ENCODE measurements at places on chromosomes 1 and 21.

DNA sequence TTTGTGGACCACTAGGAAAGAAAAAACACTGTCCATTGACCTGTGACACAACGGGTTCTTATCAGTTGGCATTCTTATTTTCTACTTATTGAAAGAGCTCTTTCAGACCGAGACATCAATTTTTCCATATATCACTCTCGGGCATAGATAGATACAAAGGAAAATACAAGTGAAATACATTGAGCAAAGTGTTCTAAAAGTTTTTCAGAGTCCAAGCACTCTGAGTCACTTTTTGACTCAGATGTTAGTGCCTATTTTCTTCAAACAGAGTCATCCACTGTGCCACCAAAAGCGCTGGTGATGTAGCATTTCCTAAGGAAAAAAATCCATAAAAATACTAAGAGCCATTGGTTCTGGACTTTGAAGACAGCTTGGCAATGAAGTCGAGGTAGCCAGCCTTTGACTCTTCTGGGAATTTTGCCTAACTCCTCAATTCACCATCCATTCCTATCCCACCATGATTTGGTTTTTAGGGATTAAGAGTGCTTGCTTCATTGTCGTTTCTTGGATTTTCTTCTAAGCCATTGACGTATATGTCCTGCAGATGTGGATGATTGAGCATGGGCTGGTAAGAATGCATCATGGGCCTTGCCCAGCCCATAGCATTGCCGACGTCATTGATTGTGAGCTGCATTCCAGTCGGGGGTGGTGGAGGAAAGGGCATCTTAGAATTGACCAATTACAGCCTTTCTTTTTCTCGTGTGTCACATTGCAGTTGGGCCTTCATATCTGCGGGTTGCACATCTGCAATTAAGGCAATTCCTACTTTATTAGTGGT, 10.6 kb downstream of the GALNT2 start:
- H3K27me3 ChIP-seq: no peaks in the 10 kb centered on the region
- H3K4me1 ChIP-seq: peaks cover 46% of the 10 kb centered on the region
- peak overlapping the region; percentile 70 for H3K27ac ChIP-seq
- peak; percentile 68 for DNase-seq

GRCh38 chr1:221709854-221710253, 32.0 kb downstream of the DUSP10 start:
- no peak for DNase-seq
- H3K27ac ChIP-seq: no peak overlapping the region
- no peak overlapping the region for H3K4me3 ChIP-seq
- H3K36me3 ChIP-seq: peaks cover 6% of the 10 kb centered on the region
- H3K4me1 ChIP-seq: peaks cover 29% of the 10 kb centered on the region

DNA sequence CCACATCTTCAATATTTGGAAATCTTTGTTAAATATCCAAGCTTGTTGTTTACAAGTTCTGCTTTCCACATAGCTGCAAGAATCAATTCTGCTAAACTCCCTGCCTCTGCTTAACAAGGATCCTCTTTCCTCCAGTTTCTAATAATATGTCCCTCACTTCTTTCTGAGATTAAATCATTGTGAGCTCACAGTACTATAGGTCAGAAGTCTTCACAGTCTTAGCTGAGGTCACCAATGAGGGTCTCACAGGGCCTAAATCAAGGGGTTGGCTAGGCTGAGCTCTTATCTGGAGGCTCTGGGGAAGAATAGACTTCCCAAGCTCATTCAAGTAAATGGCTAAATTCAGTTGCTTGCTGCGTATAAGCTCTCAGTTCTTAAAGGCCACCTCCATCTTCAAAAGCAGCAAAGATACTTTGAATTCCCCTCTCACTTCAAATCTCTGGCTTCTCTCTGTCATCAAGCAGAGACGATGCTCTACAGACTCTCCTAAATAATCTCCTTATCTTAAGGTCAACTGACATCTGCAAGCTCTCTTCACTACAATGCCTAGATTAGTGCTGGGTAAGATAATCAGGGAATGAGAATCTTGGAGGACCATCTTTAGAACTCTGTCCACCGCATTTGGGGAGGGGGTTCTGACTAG, 175.3 kb downstream of the PLPPR4 start:
- H3K36me3 ChIP-seq: no peaks in the 10 kb centered on the region
- H3K4me1 ChIP-seq: peaks cover 19% of the 10 kb centered on the region
- H3K27me3 ChIP-seq: no peaks in the 10 kb centered on the region
- H3K4me3 ChIP-seq: no peak overlapping the region

- H3K4me3 ChIP-seq: peak overlapping the region; percentile 90
- peaks cover 31% of the 10 kb centered on the region for H3K4me1 ChIP-seq
- peak; percentile 35 for DNase-seq
- no peaks in the 10 kb centered on the region for H3K36me3 ChIP-seq
- no peak overlapping the region for H3K27ac ChIP-seq
Measured at GRCh38 chr1:15411593-15412137, 2.0 kb downstream of the EFHD2 start.

DNA sequence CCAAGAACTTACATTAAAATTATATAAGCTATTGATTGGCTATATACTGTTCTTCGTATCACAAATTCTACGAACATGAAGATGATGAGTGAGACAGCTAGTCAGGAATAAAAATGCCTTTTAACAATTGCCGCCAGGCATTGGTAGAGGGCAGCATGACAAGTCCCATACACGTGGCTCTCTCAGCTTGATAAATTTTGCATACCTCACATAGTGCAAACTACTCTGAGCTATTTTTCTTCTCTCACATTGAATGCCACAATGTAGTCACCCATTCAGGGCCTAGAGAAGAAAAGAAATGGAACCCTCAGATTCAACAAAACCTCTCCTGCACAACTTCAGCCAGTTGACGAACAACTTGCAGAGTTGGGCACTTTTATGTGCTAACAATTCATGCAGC, 27.0 kb upstream of the FMO2 start:
- DNase-seq: no peak
- no peaks in the 10 kb centered on the region for H3K36me3 ChIP-seq
- H3K27me3 ChIP-seq: peaks cover 7% of the 10 kb centered on the region
- no peak overlapping the region for H3K27ac ChIP-seq
- no peaks in the 10 kb centered on the region for H3K4me1 ChIP-seq

GRCh38 chr1:50651476-50652263, 228.4 kb upstream of the DMRTA2 start:
- H3K4me1 ChIP-seq: no peaks in the 10 kb centered on the region
- H3K27me3 ChIP-seq: no peaks in the 10 kb centered on the region
- no peak for DNase-seq
- H3K36me3 ChIP-seq: no peaks in the 10 kb centered on the region
- no peak overlapping the region for H3K4me3 ChIP-seq

DNA sequence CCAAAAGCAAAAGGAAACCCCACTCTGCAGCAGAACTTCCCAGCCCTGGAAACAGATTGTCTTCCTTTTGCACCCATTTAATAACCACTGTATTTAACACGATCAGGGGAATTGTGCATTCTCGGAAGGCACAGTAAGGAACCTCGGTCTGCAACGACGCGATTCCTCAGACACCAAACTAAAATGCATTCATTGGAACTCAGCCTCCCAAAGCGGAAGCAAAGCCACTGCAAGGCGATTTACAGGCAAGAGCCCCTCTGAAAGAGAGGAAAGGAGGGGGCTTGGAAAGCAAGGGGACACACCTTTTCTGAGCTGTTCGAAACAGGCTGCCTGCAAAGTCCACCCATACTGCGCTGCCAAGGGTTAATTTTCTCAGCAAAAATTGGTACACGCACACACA, 297.7 kb downstream of the OMA1 start:
- H3K27me3 ChIP-seq: peaks cover 32% of the 10 kb centered on the region
- no peak overlapping the region for H3K27ac ChIP-seq
- H3K4me3 ChIP-seq: no peak overlapping the region
- no peaks in the 10 kb centered on the region for H3K4me1 ChIP-seq

GRCh38 chr1:223731133-223731770, 18.9 kb downstream of the CAPN2 start:
- peak overlapping the region; percentile 67 for H3K27ac ChIP-seq
- no peaks in the 10 kb centered on the region for H3K27me3 ChIP-seq
- 0 out of 2 replicates have a peak, but pooled peaks cover 13% of the 10 kb centered on the region for H3K36me3 ChIP-seq
- peak overlapping the region; percentile 24 for H3K4me3 ChIP-seq
- peaks cover 46% of the 10 kb centered on the region for H3K4me1 ChIP-seq
- peak; percentile 92 for DNase-seq

DNA sequence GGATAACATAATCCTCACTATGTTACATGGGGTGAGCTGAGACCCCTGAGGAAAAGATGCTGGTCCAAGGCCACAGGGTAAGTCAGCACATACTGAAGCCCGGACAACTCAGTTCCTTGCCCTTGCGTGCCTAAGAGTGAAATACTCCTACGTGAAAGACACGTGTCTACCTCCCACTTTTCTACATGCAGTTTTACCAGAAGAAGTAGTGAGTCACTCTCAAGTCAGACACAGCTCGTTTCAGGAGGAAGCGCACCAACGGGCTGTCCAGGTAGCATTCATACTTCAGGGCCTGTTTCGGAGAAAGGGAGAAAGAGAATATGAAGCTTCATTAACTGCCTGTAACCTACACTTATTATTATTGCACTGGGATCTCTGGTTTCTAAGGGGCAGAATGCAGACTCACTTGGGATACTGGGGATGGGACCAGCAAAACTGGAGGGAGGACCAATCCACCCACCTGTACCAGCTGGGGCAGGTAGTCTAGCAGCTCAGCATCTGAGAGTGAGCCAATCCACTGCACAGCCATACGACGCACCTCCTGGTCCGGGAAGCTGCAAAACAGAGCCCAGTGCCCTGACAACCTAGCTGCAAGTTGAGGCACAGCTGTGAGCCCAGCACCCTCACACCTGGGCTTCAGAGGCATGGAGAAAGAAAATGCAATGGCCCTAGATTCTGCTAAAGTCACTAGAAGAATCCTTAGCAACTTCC, 32.4 kb upstream of the PPP1R15B start:
- no peak overlapping the region for H3K27ac ChIP-seq
- no peaks in the 10 kb centered on the region for H3K27me3 ChIP-seq
- H3K4me3 ChIP-seq: no peak overlapping the region
- peaks cover 6% of the 10 kb centered on the region for H3K4me1 ChIP-seq
- DNase-seq: no peak

DNA sequence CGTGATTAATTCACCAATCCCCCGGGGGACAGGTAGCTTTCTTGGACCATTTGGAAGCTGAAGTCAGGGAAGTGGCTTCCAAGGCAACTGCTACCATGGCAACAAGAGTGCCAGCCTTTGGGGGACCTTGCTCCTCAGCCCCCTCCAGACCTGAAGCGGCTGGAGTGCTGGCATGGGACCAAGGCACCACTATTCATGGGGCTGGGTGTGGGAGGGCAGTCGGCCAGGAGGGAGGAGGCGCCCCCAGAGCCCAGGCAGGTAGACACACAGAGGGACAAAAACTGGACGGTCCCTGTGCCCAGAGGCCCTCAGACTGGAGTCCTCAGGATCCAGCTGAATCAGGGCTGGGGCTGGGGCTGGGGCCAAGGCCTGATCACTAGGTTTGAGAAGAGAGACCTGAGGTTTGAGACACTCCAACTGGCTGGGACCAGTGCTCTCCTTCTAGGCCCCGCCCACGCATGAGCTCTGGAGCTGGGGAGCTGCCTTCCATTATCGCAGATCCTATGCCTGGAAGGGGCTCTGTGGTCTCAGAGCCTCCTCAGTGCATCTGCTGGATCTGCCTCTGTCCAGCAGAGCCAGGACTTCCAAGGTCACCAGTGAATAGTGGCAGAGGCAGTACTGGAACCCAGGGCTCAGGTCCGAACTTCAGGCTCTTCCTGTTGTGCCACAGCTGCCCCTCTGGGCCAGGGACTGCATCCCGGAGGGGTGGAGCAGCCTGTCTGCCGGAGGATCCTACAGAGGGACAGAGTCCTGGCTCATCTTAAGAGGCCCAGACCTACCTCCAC, 3.3 kb upstream of the KNCN start:
- H3K36me3 ChIP-seq: no peaks in the 10 kb centered on the region
- H3K27me3 ChIP-seq: peaks cover 23% of the 10 kb centered on the region
- H3K27ac ChIP-seq: no peak overlapping the region
- H3K4me1 ChIP-seq: peaks cover 6% of the 10 kb centered on the region
- no peak for DNase-seq

GRCh38 chr1:22851517-22851916, 121.1 kb downstream of the LACTBL1 start:
- H3K27ac ChIP-seq: no peak overlapping the region
- H3K36me3 ChIP-seq: no peaks in the 10 kb centered on the region
- H3K4me1 ChIP-seq: no peaks in the 10 kb centered on the region
- no peak for DNase-seq

DNA sequence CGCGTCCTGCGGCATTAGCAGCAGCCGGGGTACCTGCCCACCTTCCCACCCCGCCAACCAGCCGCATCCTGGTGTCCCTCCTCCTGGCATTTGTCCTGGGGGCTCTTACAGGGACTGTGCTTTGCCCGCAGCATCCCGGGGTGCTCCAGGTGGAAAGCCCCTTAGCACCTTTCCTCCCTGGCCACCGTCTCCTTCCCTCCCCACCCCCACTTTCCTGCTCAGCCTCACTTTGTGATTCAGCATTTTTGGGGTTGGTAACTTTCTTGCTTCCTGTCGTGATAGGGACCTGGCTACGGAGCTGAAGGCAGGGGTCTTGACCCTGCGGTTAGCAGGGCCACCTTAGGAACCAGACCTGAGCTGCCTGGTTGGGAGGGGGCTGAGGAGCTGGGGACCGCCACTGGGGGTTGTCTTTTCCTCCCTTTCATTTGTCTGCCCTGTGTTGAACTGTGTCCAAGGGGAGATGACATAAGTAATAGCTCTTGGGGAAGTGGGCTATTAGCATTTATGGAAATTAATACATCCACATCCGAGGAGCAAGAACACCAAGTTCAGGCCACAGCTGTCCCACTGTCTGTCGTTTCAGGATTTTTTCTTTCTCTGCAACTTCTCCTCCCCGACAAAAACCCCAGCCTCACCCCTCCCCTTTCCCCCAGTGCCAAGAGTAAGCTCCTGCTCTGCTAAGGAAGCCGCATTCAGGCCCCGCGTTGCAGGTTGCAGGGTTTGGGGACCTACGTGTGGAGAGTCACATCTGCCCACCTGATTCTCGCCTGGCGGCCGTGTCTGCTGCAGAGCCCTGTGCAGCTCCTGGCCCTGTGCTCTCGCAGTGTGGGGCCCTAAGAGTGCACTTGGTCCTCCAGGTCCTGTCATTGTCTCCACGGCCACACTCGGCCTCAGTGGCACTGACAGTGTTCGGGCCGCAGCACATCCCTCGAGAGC, 1.6 kb upstream of the NPHP4 start:
- peaks cover 3% of the 10 kb centered on the region for H3K4me1 ChIP-seq
- H3K27me3 ChIP-seq: no peaks in the 10 kb centered on the region
- peak overlapping the region; percentile 93 for H3K4me3 ChIP-seq
- DNase-seq: no peak
- H3K27ac ChIP-seq: no peak overlapping the region

- peak; percentile 85 for DNase-seq
- H3K4me3 ChIP-seq: no peak overlapping the region
- H3K27me3 ChIP-seq: no peaks in the 10 kb centered on the region
Measured at GRCh38 chr1:11929849-11930248, 3.6 kb upstream of the KIAA2013 start.

DNA sequence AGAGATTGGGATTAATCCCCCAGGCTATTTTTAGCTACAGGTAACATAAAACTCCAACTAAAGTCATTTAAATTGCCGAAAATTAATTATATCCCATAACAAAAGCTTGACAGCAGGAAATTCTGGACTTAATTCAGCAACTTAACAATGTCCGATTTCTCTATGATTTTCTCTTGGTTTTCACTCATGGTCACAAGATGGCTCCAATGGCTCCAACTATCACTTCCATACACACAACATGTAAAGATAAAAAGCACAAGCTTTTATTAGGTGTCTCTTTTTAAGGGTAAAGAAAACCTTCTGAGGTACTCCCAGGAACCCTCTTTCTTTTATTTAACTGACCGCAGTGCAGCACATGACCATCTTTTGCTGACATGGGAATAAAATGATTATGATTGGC, 363.5 kb upstream of the PTBP2 start:
- H3K4me1 ChIP-seq: peaks cover 29% of the 10 kb centered on the region
- no peaks in the 10 kb centered on the region for H3K27me3 ChIP-seq
- DNase-seq: no peak
- H3K27ac ChIP-seq: no peak overlapping the region
- no peaks in the 10 kb centered on the region for H3K36me3 ChIP-seq
- no peak overlapping the region for H3K4me3 ChIP-seq

Data from GM23248 (cell line).